Urinary bladder (tissue), 4 donors: ENCODE measurements at places on chromosomes 7 and 10. TPM values are rescaled to one million over a fixed set of nuclear protein-coding genes. Genes with fewer than 3 reads are reported as not detected.

DNA sequence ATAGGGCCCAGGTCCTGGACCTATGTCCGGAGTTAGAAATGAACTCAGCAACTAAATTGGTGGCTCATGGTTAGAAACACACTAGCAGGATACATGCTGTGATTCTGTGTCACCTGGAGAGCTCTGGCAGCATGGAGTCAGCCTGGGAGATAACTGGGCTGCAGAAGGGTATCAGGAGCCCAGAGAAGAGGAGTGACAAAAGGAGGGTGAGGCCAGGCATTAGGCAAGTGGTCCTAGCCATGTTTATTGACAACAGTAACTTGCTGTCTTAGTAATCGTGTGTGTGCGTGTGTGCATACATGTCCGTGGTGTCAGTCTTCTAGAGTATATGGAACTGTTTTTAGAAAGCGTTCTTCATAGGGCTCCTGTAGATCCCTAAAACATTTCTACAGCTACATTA, 157.5 kb upstream of the PHYHIPL start:
- DNase-seq, result no peak

DNA sequence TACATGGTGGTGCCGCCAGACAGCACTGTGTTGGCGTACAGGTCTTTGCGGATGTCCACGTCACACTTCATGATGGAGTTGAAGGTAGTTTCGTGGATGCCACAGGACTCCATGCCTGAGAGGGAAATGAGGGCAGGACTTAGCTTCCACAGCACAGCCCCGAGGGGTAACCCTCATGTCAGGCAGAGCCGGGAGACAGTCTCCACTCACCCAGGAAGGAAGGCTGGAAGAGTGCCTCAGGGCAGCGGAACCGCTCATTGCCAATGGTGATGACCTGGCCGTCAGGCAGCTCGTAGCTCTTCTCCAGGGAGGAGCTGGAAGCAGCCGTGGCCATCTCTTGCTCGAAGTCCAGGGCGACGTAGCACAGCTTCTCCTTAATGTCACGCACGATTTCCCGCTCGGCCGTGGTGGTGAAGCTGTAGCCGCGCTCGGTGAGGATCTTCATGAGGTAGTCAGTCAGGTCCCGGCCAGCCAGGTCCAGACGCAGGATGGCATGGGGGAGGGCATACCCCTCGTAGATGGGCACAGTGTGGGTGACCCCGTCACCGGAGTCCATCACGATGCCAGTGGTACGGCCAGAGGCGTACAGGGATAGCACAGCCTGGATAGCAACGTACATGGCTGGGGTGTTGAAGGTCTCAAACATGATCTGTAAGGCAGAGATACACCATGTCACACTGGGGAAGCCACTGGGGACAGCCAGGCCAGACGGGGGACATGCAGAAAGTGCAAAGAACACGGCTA, 104.6 kb upstream of the TNRC18 start:
- no peak for DNase-seq

GRCh38 chr7:22201186-22201880, 155.6 kb downstream of the RAPGEF5 start:
- DNase-seq, result no peak

- no peak for DNase-seq
Observed at GRCh38 chr10:1360011-1360557, 303.9 kb downstream of the WDR37 start.

DNA sequence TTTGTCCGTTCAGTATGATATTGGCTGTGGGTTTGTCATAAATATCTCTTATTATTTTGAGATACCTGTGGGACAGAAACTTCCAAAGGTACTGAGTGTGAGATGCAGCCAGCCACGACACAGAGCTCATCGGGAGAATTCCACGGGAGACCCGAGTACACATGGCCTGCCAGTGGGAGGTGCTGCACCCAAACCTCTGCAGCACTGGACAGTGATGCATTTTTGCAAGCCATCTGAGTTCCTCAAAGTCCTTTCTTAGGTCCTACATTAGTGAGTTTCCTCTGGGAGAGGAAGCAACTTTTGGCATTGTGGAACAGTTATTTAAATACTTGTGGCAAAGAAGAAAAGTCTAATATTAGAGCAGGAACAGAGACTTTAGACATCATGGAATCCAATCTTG, 77.5 kb downstream of the ARID5B start:
- DNase-seq, result no peak

Gene SPDYE6
- total RNA-seq, result not detected
